ENCODE measurements at places on chromosomes 12 and 14.
A peak's percentile ranks its signal among the peaks of the same experiment; 100 is the strongest.

GRCh38 chr12:128797119-128798118 lies 26.3 kb downstream of the SLC15A4 start:
- no peak for DNase-seq

DNA sequence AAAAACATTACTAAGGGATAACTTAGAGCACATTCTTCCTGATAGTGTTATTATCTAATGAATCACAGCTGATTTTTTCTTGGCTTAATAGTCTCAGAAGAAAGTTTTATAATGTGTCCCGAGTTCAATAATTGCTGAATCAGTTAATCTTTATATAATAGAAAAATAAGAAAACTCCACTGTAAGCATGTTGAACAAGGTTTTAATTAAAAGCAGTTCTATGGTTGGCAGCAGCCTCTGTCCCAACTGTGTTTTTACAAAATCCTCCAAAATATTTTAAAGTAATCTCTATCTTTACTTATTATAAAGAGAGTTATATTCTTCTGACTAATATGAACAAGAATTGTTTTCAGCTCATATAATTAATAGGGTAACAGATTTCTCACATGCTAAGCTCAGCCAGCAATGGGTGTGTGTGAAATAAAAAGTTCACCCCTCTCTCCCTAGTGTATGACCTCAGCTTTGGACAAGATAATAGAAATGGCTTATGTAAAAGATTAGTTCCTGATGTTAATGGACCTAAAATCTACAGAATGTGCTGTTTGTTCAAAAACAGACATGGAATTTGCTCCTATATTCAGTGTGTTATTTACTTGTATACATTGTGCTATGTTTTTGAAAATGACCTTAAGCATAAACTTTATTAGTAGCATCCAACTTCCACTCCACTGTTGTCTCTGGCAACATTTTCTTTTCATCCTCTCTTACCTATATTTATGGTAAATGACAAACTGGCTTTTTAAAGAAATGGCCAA lies 67.1 kb upstream of the DCN start:
- DNase-seq = no peak

- no peak for DNase-seq
Observed at GRCh38 chr12:75260316-75260715, 50.7 kb upstream of the KCNC2 start.

GRCh38 chr14:83909507-83909906 lies 1620.4 kb upstream of the FLRT2 start:
- no peak for DNase-seq

- DNase-seq = no peak
Observed at GRCh38 chr12:5944688-5945070, 380 bp downstream of the ANO2 start.

DNA sequence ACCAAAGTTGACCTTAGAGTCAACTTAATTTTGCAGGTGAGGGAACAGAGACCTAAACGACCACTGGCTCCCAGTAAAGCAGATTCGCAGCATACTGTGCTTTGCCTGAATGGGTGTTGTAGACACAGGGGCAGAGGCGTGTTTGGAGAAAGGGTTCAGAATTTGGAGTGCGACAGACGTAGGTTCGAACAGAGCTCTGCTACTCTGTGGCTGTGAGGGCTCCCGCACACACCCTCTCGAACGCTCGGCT lies 243 bp upstream of the TOMM20L start:
- DNase-seq = no peak

DNA sequence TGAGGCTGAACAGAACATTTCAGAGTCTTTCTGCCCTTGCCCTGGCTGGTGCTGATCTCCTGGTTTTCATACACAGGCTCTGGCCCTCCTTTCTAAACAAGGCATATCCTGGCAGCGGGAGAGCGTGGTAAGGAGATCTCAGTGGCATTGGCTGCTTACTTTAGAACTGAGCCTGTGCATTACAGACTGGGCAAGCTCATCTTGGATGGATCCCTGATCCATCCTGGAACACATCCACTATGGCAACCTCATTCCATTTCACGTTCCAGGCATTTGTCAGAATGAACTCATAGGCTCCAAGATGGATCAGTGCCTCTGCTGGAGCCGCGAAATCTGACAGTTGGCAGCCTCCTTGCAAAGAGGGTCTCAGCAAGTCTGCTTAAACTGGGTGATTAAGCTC lies 224.5 kb upstream of the PELI2 start:
- no peak for DNase-seq

GRCh38 chr12:83954956-83955601 lies 957.5 kb downstream of the SLC6A15 start:
- peak; percentile 4 for DNase-seq

- no peak for DNase-seq
Observed at GRCh38 chr14:33916663-33917565, 34.0 kb downstream of the EGLN3 start.

DNA sequence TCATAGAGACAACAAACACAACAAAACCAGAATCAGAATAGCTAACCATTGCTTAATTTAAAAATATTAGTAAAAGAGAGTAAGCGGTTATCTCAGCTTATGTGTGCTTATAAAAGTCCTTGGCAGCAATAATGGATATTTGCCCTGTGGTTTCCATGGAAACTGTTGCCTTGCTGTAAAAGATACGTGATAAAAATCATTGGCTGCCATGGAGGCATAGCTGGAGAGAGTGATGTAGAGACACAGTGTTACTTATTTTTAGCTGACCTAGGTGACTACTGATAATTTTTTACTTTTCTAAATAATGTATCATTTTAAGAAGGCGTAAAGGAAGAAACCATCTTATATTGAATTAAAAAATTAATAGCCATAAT lies 92.9 kb downstream of the ERC1 start:
- DNase-seq = no peak

- peak; percentile 42 for DNase-seq
Observed at GRCh38 chr14:91649930-91650329, 82.0 kb downstream of the CATSPERB start.

DNA sequence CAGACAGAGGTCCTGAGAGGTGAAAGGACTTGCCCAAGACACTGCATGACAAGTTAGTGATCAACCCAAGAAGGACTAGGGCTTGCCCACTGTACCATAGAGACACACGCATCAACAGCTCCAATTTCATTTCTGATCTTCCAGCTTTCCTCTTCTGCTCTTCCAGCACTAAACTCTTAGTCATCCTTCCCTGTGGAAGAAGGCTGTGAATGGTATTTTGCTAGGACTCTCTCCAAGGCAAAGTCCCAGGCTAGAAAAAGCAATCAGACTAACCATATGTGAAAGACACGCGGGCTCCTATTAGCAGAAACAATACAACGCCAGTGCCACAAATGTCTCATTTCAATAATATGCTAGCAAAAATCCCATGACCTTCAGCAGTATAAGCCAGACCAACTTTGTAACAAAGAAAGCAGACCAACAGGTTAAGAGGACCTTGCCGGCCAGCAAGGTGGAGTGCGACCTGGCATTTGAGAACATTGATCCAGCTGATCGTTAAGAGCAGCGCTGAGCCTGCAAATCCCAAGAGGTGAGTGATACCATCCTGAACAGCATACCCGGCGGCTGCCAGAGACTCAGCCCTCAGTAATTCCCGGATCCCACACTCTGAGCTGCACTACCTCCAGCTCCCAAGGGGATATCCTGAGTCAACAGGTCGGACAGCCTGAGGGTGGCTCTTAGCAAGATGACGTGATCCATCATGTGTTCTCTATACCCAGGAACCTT lies 132.5 kb downstream of the FOXN3 start:
- no peak for DNase-seq

- no peak for DNase-seq
Observed at GRCh38 chr12:97936165-97936564, 473.6 kb downstream of the RMST start.

DNA sequence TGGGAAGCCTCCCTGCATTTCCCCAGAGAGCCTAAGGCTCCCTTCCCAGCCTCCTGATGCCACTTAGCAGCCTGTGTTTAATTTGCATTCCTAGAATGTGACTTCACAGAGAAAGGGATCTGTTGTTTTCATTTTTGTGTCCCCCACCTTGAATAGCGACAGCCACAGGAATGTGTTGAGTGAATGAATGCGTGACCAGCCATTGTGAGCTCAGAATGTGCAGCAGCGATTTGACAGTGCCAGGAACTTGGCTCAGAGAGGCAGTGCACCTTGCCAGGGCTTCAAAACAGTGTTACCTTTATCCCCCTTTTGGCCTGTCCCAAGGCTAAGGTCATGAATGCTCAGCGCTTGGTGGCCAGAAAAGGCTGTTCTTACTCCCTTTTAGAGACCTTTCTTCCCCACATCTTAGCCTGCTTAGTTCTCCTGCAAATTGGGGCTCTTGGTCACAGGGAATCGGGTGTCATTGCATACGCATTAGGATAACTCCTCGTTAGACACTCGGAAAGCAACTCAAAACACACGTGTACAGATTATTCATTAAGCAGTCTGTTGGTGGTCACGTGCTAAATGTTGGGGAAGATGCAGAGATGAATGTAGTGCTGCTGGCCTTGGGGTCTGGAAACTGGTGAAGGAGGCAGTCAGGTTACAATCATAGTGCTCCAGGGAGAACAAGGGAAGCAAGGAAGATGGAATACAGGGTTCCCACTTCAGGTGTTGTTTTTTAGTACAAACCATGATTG lies 9.8 kb downstream of the NTF3 start:
- DNase-seq = no peak

- no peak for DNase-seq
Observed at GRCh38 chr12:74454109-74454508, 83.5 kb upstream of the ATXN7L3B start.

- DNase-seq = no peak
Observed at GRCh38 chr14:101069666-101070362, 166.3 kb upstream of the RTL1 start.

DNA sequence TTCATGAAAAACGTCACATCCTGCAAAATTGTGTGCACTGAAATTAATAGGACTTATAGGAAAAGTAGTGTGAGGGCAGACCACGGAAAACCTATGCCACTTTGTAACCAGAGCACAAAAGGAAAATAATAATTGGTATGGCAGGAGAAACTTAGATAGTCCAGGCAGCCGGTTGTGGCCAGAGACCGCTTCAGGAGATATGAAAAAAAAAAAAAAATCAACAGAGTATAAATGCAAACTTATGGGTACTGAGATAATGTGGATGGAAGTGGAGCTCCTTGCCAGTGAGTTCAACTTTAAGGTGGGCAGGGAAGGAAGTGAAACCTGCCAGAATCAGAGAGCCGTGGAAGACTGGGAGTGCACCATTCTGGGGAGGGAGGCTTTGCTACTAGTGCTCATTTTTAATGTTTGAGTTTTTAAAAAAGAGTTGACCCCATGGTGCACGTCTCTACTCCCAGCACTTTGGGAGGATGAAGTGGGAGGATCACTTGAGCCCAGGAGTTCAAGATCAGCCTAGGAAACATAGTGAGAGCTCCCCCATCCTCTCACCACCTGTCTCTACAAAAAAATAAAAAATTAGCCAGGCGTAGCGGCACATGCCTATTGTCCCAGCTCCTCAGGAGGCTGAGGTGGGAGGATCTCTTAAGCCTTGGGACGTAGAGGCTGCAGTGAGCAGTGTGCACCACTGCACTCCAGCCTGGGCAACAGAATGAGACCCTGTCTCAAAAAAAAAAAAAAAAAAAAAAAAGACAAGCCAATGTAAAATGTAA lies 34.3 kb upstream of the METAP2 start:
- no peak for DNase-seq

- DNase-seq = no peak
Observed at GRCh38 chr14:61491876-61492434, 170.6 kb downstream of the PRKCH start.

DNA sequence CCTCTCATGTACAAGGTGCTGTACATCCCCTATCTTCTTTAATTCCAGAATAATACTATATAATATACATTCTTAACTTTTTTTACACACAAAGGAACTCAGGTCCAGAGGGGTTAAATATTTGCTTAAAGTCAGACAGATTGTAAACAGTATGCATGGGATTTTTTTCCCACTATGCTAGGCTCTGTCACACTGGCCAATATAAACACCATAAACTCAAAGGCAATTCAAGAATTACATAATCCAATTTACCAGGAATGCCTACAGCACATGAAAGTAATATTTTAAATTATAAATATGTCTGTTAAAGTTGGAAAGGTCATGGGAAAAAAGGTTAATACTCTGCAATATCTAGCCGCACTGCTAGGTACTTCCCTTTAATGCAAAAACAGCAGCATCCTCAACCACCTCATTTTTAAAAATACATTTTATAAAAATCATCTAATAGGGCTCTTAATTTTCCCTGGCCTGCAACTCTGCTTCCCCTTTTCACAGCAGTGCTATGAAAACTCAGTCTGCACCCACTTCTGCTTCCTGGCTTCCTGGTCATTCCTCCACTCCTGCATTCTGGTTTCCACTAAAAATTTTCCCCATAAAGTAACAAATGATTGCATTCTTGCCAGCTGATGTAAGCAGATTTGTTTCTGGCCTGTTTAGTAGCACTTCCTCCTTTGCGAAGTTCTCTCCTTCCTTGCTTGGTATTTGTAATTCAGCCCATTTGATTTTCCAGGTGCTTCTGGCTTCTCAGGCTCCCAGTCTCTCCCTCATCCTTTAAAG lies 128.1 kb downstream of the ITPR2 start:
- no peak for DNase-seq

- DNase-seq = peak; percentile 33
Observed at GRCh38 chr14:49970474-49971147, 77.7 kb downstream of the ARF6 start.

DNA sequence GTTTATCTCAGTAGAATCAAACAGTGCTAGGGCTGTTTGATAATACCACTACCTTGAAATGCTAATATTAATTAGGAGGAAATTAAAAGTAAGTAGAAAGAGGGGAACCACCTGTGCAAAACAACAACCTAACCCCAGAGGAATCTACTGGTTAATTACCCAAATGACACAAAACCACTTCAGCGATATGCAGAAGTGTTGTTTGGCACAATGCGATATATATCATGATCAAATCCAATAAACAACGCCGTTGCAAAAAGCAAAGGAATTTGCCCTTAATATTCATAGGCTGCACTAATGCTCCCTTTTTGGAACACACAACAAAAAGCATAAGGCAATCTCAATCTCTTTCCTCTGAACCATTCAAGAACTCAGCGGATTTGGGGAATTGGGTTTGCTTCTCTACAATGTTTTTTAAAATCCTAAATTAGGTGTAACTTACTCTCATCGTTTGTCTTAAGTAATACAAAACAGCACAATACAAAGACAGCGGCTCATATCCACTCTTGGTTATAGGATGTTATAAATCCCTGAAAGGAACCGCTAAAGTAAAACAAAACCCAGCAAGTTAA lies 1.5 kb downstream of the MAP4K5 start:
- DNase-seq = no peak

DNA sequence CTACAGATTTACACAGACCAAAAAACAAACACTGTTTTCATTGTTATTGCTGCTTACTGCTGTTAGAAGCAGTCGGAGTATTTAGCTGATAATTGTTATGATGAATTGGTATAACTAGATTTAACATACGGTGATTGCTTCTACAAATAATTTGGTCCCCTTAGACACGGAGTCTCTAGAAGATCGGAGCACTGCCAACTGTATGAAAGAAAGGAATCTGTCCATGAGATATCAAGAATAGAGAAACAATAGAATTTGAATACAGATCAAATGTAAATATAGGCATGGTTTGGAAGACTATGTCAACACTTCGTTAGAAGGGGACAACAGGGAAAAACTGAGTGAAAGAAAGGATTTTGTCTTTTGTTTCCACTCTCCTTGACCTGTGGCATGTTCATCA lies 110.9 kb downstream of the PPP2R5E start:
- no peak for DNase-seq

All from activated CD4-positive, alpha-beta T cell treated with anti-CD3 and anti-CD28 coated beads for 36 hours (primary cell).